Cerebellar nuclear complex (tissue), 1 donor: ENCODE measurements at places on chromosomes 1 and 21.

- DNase-seq: no peak
These were observed 2.0 kb downstream of the EFHD2 start for GRCh38 chr1:15411593-15412137.

- no peak for DNase-seq
These were observed 22.8 kb downstream of the RNU5D-1 start for GRCh38 chr1:44707959-44708831.

GRCh38 chr1:158000507-158000906, 7.1 kb downstream of the KIRREL1 start:
- DNase-seq: no peak

DNA sequence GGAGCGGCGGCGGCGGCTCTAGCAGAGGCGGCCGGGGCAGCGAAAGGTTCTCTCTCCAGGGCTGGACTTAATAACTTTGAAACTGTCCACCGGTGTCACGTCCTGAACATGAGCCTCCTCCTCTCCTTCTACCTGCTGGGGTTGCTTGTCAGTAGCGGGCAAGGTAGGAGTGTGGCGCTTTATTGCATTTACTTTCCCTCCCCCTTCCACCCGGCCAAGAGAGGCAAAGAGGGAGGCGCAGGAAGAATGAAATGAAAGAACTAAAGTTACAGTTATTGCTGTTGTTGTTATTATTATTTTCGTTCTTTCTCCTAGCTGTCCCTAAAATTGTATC, 214 bp downstream of the NCAM2 start:
- DNase-seq: no peak

DNA sequence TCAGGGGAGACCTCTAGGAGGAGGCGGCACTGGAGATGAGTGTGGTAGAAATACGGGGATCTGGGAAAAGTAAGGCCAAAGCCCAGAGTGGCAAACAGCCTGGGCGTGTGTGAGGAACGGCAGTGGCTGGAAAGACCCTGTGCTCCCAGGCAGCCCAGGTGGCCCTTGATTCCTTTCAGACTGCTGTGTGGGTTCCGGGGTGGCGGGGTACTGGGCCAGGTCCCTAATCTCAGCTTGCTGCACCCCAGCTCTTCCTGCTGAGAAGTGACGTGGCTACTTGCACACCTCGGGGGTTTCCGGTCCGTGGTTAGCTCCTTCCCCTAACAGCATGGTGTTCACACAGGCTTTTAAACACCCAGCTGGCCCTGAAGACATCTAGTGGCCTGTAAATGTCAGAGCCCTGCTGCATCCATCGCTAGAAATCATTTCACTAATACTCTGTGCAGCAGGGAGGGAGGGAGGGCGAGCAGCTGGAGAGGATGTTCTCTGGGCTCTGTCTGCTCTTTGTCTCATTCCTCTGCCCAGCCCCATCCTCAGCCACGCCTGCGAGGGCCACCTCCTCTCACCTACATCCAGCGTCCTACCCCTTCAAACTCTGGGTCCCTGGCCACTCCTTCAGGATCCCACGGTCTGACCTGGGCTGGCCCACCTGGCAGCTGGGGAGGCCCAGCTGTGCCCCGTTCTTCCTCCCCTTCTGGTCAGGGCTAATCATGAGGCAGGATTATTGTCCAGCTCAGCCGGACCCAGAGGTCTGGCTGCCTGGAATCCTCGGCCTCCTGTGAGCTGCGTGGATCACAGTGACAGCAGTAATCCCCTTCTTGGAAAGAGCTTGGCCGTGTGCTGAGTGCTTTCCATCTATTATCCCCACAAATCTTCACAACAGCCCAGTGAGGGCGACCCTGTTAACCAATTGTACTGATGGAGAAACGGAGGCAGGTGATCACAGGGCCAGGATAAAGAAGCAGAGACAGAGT, 7.2 kb downstream of the ZDHHC18 start:
- DNase-seq: no peak

DNA sequence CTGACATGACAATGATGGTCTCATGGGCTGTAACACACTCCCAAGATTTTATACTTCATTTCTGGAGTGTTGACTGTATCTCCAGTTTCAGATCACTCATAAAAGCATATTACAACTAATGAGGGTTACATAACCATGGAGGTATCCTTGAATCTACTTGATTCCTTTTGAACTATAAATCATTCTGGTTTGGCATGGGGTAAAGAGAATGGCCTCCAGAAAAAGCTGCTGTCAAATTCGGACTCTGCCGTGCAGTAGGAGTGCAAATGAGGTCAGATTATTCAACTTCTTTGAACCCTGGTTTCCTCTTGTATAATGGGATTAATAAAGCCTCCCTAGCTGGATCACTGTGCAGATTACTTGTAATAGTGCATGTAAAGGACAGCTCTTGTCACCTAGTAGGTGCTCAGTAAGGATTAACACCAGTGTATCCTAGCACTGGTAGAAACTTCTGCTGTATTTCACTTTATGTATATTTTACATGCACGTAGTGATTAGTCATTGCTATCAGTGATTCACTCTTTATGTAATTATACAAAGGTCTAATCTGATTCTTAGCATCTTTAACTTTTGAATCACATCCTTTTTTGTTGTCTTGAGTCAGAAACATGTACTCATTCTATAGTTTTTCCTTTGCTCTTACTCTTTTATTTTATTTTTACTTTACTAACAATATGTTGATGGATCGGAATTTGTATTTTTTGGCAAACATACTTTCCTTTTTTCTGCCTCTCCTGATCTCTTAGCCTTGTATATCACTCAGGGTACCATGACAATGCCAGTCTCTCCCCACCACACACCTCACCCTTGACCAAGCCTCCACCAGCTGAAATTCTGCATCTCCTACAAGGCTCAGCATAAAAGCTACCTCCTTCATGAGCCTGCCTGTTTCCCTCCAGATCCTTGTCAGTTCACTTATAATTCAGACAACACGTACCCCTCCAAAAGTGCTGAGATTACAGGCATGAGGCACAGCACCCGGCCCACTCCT, 3.2 kb downstream of the LRRC8C start:
- no peak for DNase-seq

DNA sequence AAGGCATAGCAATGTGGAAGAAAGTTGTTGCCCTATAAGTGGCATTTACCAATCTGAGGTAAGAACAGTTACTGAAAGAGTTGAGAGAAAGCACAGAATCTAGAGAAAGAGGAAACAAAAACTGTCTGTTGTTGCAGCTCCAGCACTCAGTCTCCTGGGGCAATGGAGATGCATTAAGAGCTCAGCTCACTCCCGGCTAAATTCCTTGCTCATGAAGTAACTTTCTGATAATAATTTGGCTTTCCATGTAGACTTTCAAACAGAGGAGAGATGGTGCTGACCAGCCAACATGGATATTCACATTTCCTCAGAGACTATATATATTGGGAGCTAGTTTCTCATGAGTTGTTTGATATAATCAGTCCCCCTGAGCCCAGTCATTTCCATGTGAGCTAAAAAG, 135.3 kb downstream of the GDAP2 start:
- no peak for DNase-seq

DNA sequence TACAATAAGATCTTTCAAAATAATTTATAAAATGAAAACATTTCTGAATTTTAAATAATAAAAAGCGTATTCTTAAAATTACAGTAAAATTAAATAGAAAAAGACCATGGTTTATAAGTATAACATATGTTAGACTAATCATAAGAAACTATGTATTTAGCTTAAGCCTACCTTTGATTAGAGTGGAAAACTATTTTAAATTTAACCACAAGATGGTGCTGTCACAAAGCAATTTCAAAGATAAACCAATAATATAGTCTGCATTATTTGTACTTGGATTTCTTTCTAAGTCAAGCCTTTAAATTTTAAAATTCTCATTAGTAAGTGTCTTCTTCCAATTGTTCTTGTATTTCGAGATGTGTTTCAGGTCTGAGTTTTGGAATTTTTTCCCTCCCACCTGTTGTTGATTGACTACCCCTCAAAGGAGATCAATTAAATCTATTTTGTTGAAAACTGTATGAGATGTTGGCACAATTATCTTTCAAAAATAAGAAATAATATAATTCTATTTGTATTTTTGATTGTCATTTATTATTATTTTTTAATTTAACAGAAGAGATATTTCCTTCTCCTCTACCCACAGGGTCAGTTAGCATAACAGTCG, 459.8 kb downstream of the KCNT2 start:
- no peak for DNase-seq

DNA sequence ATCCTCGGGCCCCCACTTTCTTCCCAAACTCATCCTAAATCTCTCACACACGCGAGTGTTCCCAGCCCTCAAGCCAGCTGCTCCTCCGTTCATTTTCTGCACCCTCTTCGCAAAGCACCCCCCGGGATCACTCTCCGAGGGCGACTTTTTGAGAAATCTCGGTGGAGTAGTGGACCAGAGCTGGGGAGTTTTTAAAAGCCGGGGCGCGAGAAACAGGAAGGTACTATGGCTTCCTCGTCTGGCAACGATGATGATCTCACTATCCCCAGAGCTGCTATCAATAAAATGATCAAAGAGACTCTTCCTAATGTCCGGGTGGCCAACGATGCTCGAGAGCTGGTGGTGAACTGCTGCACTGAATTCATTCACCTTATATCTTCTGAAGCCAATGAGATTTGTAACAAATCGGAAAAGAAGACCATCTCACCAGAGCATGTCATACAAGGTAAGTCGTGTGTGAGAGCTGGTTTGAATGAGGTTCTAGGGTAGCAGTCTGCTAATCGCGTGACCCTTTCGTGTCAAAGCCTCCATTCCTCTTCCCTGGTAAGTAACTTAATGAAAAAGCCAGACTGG, 800 bp downstream of the DR1 start:
- DNase-seq: no peak

DNA sequence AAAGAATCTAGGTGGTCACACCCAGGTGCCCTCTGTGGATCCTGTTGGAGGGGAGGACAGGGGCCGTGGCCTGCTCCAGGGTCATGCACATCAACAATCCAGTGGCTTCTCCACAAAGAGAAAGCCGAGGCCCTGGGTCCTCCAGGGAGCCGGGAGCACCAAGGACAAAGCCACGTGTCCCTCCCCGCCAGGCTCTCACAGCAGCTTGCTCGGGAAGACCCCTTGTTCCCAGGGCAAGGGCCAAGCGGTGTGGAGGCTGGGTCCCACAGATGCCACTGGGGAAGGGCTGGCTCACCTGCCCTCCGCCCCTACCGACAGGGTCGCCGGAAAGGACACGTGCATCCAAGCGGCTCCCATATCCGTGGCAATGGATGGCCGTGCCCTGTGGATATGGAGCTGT, 192.9 kb upstream of the VAMP3 start:
- no peak for DNase-seq

- no peak for DNase-seq
These were observed 147.6 kb upstream of the DEPDC1 start for GRCh38 chr1:68644504-68644903.

- DNase-seq: no peak
These were observed 2.2 kb upstream of the TOR1AIP2 start for GRCh38 chr1:179879797-179880196.

- DNase-seq: no peak
These were observed 545.8 kb downstream of the AMY1C start for GRCh38 chr1:104295511-104295910.

DNA sequence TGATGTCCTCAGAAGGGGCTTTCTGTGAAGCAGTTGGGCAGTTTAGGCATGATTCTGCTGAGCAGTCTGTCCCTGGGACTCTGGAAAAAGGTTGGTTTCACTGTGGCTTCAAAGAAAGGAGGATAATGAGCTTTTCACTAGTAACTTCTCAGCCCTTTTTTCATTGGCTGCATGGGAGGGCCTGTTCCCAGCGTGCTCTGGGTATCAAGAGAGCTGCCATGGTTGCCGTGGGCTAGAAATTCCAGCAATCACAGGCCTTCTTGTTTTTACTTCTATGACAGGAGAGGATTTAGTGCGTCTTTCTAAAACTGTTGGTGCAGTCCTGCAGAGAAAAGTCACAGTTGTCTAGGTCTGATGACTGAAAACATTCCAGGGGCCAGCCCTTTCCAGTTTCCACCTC, 7.2 kb downstream of the SZRD1 start:
- DNase-seq: no peak

- no peak for DNase-seq
These were observed 95.6 kb downstream of the TGFBR3 start for GRCh38 chr1:91790392-91790791.

DNA sequence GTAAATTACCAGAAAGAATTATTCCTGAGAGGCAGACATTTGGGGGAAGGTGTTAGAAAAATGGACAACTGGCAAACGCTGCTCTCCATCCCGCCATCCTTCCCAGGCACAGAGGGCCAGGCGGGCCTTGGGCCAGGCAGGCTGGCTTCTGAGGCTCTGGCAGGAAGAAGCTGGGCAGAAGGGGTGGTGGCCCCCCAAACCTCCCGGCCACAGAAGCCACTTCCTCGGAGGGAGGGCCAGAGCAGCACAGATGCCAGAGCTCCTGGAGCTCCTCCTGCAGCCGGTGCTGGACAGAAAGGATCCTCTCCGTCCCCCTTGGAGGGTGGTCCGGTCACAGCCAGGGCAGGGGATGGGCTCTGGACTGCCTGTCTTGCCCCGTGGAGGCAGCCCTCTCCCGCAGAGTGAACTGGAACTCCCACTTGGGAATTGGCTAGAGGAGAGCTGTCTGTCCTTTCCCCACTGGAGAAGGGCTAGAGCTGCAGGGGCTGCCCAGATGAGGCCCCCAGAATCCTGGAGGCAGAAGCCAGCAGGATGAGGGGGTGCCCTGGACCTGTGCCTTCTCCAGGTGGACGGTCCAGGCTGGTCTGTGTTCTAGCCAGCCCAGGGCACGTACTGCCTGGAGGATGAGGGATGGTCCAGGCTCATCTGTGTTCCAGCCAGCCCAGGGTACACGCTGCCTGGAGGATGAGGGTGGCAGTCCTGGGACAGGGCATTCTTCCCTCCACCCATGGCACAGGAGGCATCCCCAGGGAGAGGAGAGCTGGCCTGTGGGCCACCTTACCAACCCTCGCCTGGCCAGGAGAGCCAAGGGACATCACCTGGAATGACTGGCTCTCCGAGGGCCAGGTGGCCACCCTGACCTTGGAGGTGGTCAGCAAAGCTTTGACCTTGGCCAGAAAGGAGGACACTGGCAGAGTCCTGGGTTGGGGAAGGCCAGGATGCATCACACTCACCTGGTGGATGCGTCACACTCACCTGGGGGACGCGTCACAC, 47.4 kb upstream of the ACTRT2 start:
- no peak for DNase-seq

- no peak for DNase-seq
These were observed 120.1 kb downstream of the SEC16B start for GRCh38 chr1:177849579-177850290.

DNA sequence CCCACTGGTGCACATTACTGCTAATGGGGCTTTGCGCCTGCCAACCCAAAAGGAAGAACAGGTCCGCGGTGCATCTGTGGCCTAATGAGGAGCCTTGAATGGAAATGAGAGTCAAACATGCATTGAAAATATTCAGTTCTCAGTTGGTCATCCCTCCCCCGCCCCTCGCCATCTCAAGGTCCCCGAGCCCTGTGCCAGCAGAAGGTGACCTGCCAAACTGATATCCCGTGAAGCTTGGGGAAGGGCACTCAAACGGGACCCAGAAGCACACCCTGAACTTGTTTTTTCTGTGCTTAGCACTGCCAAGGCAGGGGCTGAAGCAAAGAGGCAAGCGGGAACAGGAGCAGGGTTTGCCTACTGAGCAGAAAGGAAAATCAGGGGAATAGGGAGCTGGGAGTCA, 67.9 kb upstream of the ZNF648 start:
- no peak for DNase-seq

DNA sequence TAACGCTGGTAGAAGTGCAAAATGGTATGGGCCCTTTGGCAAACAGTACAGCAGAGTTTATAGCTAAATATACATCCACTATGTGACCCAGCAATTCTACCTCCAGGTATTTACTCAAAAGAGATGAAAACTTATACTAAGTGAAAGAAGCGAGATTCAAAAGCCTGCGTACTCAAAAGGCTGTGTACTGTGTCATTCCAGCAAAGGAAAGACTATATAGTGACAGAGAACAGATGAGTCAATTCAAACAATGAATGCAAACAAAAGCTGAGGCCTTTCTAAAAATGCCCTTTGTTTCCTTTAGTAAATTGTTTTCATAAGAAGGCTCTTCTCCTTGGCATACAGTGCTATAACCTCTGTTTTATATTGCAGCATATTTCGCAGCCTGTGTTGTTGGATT, 268.8 kb upstream of the CSF3R start:
- no peak for DNase-seq
